ENCODE measurements at places on chromosomes 3 and 15.

GRCh38 chr15:90040618-90041017 lies 39.5 kb downstream of the ZNF710 start:
- no peak for DNase-seq

GRCh38 chr3:117919621-117920020 lies 1115.0 kb downstream of the IGSF11 start:
- DNase-seq = no peak

GRCh38 chr15:67735896-67736295 lies 89.4 kb upstream of the SKOR1 start:
- no peak for DNase-seq

DNA sequence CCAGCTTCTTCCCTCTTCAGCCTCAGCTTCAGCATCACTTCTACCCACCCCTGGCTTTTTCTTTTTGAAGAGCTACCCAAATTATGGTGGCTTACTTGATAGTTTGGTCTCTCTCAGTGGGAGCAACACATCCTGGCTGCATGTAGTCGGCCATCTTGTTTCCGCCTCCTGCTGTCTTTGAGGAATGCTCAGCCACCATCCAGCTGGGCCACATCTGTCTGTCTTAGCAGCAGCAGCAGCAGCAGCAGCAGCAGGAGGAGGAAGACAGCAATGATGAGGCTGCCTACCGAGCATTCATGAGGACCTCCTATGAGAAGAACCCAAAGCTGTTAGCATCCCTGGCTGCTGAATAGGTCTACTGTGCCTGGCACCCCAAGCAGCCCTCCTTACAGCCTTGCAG lies 19.7 kb downstream of the IL16 start:
- DNase-seq = no peak

- DNase-seq = no peak
These were observed 851.0 kb downstream of the DIPK2A start for GRCh38 chr3:144822671-144823070.

DNA sequence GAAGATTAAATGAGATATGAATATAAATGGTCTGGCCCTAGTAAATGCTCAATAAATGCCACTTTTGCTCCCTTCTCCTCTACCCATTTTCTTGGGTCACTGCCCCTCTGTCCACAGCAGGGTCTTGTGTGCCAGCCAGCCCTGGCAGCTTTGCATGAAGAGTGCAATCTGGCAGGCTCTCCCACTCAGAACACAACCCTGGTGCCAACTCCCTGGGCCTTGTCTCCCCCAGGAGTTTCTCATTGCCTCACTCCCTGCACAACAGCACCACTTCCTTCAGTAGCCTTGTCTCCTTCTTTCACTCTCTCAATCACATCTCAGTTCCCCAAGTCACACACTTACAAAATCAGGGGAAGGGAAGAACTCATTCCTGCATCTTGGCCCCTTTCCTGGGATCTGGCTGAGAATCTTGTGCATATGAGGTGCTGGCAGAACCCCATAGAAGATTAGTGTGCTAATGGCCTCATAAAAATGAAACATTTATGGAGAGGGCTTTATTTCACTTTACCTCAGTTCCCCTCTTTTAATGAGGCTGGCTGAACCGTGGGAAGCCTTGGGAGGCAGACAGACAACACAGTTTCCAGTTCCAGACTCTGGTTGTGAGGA lies 445.9 kb upstream of the PROK2 start:
- DNase-seq = no peak
